Stromal cell of bone marrow (primary cell): ENCODE measurements at places on chromosomes 7 and 10.

DNA sequence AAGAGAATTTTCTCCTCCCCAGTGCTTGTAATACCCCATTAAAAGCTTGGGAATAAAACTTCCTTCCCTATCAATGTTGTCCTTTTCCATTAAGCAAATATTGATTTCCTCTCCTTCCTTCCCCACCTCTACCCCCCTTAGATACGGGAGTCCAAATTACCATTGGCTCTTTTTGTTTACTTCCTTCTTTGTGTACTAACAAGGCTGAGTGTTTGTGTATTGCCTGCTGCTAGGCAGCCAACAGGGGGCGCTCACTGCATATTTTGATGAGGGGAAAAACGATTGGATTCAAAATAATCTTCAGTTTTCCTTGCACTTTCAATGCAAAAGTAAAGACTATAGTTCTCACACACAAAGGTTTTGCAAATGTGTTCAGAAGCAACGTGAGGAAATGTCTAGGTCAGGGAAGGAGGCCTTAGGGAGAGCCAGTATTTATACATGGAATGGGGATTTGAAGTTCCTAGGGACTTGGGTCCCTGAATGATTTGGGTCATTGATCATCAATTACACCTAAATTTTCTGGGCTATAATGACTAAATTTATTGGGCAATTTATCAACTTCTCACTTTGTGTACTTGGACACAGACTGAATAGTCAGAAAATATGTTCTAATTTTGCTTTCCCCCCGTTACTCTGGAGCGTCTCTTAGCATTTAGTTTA lies 23.6 kb upstream of the VPS41 start:
- peak; percentile 28 for DNase-seq

GRCh38 chr10:58662314-58662713 lies 149.6 kb downstream of the BICC1 start:
- peak; percentile 84 for DNase-seq

DNA sequence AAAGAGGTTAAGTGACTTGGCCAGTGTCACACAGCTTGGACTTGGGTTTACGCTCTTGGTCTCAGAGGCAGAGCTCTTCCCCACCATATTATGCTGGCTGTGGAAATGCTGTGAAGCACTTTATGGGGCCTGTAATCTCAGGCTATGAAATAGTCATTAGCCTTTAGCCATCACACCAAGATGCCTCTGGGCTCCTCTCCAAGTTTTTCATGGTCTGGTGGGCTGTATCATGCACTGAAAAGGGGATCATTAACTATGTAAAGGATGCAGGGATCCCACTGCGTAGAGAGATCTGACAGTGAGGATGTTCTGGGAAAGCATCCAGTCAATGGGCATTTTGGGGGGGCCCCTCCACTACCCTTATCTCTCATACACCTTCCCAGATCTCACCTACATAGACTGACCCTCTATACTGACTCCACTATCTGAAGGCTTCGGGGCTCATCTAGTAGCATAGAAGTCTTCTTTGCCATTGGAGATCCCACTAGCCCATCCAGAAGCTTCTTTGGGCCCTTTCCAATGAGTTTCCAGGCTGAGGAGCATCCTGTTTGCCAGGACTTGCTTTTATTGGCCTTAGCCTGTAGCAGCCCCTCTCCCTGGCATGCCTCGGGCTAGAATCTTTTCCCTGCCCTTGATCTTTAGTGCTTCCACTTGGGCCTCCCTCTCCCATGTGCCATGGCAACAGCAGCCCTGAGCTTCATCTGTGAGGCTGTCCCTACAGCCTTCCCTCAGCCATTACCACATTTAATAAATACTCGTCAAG lies 19.6 kb downstream of the FRMPD2 start:
- DNase-seq, result no peak

- no peak for DNase-seq
Observed at GRCh38 chr7:121575194-121575765, 179.2 kb upstream of the FAM3C start.

GRCh38 chr7:47763063-47763974 lies 181.4 kb upstream of the TNS3 start:
- DNase-seq, result no peak

DNA sequence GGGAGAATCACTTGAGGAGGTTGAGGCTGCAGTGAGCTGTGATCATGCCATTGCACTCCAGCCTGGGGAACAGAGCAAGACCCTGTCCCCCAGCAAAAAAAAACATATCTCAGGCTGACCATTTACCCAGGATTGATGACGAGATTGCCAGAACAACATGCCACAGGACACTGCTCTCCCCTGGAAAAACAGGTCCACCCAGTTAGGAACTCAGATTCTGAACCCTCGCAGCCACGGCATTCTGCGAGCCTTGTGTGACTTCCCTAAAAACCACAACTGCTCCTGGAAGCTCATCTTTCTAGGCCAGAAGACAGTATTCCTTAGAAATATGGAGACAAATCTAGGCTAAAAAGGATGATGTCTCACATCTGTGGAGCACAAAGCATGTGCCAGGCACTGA lies 42.1 kb upstream of the SH2B2 start:
- DNase-seq, result no peak

DNA sequence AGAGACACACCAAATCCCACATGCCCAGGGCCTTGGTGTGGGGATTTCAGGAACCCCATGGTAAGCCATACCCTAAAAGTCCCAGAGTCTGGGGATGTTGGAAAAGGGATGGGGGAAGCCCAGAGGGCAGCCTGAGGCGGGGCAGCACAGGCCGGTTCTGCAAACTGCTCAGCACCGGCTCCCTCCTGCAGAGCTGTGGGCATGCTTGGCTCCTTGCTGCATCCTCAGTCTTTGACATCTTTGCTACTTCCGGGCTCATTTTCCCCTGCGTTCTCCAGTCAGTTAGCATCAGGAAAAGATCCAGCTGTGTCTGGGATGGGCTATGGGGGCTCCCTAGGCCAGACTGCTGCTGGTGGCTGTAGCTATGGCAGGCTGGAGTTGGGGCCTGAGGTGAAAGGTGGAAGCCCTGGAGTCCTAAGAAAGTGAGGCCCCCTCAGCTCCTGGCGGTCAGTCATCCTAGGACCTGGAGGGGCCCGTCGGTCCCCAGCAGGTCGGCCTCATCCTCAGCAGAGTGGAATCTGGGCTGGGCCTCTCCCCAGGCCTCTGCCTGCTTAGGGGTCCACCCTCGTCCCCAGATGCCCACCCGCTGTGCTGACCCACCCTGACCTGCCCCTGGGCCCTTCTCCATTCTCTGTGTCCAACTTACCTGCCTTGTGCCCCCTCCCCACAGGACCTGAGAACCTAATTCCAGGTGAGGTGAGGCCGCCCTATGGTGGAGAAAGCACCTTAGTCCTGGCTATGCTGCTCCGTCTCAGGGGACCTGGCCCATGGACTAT lies 9.3 kb downstream of the TBATA start:
- no peak for DNase-seq

- no peak for DNase-seq
Observed at GRCh38 chr7:121103086-121103485, 114.6 kb downstream of the CPED1 start.

DNA sequence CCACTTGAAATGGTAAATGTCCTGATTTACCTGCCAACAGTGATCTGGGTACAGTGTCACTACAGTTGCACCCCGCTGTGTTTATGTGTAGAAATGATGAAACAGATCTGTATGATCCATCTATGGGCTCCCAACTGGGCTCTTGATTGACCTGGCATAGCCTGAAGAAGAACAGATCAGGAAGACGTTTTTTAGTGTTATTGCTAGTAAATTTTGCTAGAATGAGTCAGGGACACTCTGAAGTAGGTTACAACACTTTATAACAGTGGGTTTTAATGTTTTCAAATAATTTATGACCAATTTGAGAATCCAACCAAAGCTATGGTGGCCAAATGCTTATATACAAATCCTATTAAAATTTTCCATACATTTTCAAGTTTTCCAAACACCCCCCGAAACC lies 110.3 kb downstream of the DKK1 start:
- DNase-seq, result no peak

GRCh38 chr10:123272171-123272570 lies 118.0 kb downstream of the BUB3 start:
- DNase-seq, result no peak

- DNase-seq, result no peak
Observed at GRCh38 chr10:6516929-6517284, 63.2 kb downstream of the PRKCQ start.

- DNase-seq, result no peak
Observed at GRCh38 chr10:29612657-29613056, 22.1 kb downstream of the SVIL start.

- DNase-seq, result no peak
Observed at GRCh38 chr7:3979611-3980299, 678.7 kb downstream of the SDK1 start.

- DNase-seq, result no peak
Observed at GRCh38 chr7:86411814-86412213, 231.9 kb upstream of the GRM3 start.

- DNase-seq, result no peak
Observed at GRCh38 chr7:112414855-112415490, 35.3 kb upstream of the IFRD1 start.

- no peak for DNase-seq
Observed at GRCh38 chr7:155336812-155337602, 39.3 kb downstream of the INSIG1 start.

DNA sequence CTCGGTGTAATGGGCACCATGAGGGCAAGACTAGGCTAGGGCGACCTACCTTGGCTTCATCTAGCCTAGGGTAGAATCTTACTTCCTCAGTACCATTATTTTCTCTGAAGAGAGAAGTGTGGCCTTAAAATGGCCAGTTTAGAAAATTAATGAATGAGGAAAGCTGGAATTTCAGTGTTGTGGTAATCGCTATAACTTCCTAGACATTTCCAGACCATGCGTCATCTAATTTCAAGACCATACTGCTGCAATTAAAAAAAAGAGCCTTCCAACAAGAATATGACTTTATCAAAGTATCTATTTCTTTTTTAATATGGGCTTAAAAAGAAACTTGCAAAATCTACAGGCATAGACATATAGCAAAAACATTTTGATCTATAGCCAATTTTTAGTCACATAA lies 68.5 kb downstream of the CPVL start:
- DNase-seq, result no peak

DNA sequence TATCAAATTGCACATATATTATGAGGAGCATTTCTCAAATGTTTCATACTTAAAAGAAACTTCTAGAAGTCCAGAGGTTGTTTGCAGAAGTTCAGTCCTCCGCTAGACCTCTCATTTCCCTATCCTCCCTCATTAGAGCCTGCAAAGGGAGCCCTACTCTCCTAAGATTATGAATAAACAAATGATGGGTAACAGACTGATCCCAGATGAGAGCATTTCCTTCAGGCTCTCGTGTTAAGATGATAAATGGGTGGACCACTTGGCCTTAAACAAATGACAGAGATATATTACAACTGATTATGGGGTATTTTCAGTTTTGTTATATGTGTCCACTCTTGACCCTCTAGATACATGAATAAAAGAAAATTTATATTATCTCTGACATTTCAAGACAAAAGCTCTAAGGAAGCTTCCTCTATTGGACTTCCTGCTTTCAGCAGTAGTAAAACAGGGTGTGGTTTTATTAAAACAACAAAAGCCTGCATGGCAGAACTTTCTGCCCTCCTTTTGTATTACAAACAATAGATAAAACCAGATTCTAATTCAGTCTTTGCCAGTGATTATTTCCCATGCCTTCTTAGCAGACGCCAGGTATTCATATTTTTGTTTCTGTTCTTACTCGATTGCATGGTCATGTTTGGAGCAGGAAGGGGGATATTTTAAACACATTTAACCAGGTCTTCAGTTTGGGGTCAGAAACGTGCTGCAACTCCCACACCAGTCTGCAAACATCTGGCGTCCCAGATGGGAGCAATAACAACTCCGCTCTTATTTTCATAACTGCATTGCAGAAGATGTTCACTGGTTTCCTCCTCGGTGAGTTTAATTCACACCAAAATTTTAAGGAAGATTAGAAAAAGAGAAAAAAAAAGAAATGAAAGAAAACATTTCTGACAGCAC lies 52.4 kb upstream of the FAM204A start:
- DNase-seq, result no peak

- DNase-seq, result no peak
Observed at GRCh38 chr10:93921338-93921737, 27.6 kb downstream of the SLC35G1 start.

DNA sequence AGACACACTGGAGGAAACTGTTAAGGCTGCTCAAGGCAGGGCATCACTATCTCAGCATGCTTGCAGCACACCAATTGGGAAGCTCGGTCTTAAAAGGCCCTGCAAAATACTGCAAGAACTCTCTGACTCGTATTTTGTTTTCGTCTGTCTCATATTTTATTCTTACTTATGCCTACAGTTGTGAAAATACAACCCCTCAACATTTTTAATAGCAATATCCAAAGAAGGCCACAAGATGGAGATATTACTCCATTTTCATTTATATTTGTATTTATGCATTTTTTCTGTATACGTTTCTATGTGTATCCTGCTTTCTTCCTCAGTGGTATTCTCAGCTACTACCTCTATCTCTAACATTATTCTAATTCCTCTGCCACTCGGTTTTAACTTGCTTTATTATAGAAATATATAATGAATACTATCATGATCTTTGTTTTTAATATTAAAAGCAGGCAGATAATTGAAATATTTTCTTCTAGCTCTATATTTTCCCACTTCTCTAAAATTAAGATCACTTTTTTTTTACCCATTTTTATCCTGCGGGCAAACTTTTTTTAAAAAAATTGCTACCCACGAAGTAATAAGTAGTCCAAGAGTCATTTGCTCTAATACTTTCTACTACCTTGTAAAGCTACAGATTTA lies 10.0 kb downstream of the DNAJC1 start:
- DNase-seq, result no peak

- no peak for DNase-seq
Observed at GRCh38 chr10:7551950-7552716, 114.6 kb downstream of the ITIH5 start.

GRCh38 chr10:103553743-103554487 lies 60.4 kb downstream of the NEURL1 start:
- no peak for DNase-seq

- DNase-seq, result no peak
Observed at GRCh38 chr10:91796331-91797047, 1.7 kb upstream of the TNKS2 start.

- no peak for DNase-seq
Observed at GRCh38 chr10:96857301-96858012, 25.4 kb downstream of the LCOR start.

DNA sequence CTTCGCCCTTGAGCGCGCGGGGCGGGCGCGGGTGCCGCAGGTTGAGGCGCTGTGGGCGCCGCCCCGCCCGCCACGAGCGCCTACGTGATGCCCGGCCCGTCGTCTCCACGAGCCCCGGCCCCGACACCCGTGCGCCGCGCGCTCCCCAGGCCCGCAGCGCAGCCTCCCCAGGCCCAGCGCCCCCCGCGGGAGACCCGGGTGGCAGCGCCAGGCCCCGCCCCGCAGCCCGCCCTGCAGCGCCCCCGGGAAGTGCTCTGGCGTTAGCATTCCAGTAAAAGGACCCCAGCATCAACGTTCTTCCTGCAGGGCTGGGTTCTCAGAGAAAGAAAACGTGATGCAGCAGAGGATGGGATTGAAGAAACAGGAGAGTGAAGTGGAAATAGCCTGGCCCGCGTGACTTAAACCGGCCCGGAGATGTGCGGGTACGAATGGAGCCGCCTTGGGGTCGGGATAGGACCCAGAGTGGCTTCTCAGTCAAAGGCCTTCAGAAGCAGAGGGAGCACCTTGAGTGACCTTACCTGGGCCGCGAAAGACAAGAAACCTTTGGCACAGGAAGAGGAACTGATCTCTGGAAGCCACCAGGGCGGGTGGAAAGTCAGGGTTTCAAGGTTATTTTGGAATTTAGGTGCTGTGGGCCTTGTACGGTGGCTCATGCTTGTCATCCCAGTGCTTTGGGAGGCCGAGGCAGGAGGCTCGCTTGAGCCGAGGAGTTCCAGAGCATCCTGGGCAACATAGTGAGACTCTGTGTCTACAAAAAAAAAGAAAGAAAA lies 1.8 kb downstream of the PFKP start:
- no peak for DNase-seq
